HT-29 (cell line): ENCODE measurements at places on chromosomes 2 and 18. TPM values are rescaled to one million over a fixed set of nuclear protein-coding genes. Genes with fewer than 3 reads are reported as not detected.

SCN7A gene
- total RNA-seq: not detected in 2 replicates

CCL20 gene
- 0.18 and 0.31 TPM in 2 replicates for total RNA-seq

NYAP2 gene
- total RNA-seq: 0.05 TPM in 1 of 2 replicates, not detected in the other

GRCh38 chr2:192203876-192204275 is 9.1 kb upstream of the TMEFF2 start:
- no peak for DNase-seq

GRCh38 chr2:22826703-22827102 is 558.3 kb upstream of the KLHL29 start:
- DNase-seq: no peak

DNA sequence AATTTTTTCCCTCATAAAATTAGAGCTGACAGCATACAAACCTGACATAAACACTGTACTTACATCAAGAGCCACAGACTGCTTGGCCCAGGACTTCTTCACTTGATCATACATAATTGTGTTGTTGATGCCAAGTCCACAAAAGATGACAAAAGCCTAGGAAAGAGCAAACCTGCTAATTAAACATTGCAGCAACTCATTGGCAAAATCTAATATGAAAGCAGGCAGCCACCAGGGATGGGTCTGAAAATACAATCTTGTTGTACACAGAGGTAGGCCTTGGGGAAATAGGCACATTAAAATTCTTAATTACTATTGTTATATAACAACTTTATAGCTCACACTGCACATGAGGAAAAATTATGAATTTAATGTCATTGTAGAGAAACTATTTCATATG is 255.8 kb downstream of the PDE11A start:
- DNase-seq: no peak

TLX2 gene
- total RNA-seq: 0.08 TPM in 1 of 2 replicates, not detected in the other

DNA sequence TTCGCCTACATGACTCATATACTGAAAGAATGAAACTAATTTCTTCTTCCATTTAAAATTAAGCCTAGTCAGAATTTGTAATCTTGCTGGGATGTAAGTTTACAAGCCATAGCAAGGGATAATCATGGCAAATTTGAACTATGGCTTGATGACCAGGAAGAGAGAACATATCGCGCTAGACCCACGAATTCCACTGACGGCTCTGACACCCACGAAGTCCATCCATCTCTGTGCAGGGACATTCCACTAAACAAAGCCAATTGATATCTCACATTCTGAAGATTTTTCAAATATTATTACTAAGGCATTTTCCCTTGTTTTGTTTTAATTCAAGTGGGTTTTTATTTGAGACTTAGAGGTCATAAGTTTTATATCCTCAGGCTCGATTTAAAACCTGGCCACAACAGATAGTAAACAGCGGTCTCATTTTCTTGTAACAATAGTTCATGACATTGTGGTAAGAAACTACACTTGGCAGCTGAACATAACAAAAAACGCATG is 113.0 kb downstream of the QPCT start:
- no peak for DNase-seq

CD226 gene
- not detected in 2 replicates for total RNA-seq

DNA sequence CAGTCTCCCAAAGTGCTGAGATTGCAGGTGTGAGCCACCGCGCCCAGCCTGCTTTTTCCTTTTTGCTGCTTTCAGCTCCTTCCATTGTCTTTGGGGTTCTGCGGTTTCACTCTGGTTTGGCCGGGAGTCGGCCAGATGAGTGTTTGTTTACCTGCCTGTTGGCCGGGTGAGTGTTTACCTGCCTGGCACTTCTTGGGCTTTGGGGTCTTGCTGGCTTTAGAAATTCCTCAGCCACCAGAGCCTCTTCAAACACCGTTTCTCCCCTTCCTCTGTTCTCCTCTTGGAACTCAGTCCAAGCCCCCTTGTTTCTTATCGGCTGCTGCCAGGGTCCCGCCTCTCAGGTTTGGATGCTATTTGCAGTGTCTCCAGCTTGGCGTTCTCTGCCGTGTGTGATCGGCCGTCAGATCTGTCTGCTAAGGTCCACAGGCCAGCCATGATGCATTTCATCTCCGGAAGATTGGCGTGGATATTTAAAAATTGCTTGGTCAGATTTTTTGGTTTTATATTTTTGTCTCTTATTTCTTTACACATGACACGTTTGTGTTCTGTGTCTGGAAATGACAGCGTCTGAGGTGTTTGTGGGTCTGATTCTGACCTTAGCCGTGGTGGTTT is 14.2 kb upstream of the GAL3ST2 start:
- no peak for DNase-seq
